ENCODE measurements at places on chromosomes 6 and 20.

GRCh38 chr20:48819821-48820648 lies 7.8 kb downstream of the PREX1 start:
- no peak for DNase-seq

- DNase-seq = no peak
Measured at GRCh38 chr6:111461860-111462259, 21.2 kb downstream of the REV3L start.

GRCh38 chr6:89987830-89988229 lies 93.6 kb downstream of the GJA10 start:
- no peak for DNase-seq

DNA sequence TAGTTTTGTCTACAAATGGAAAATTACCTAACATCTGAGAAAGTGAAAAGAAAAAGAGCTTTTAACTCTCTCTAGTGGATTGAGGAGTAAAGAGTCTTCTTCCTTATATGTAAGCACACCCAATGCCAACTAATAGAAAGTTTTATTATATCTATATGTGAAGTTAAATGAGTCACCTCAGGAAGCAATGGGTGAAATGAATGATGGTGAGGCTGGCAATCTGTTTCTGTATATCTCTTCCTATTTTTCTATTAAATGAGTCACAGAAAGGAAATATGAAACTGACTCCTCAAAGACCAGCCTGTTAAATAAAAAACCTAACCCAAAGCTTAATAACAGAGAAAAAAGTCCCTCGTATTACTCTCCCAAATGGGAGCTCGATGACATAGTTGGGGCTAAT lies 71.3 kb downstream of the OTOR start:
- no peak for DNase-seq

- DNase-seq = no peak
Measured at GRCh38 chr20:48690888-48691287, 136.9 kb downstream of the PREX1 start.

DNA sequence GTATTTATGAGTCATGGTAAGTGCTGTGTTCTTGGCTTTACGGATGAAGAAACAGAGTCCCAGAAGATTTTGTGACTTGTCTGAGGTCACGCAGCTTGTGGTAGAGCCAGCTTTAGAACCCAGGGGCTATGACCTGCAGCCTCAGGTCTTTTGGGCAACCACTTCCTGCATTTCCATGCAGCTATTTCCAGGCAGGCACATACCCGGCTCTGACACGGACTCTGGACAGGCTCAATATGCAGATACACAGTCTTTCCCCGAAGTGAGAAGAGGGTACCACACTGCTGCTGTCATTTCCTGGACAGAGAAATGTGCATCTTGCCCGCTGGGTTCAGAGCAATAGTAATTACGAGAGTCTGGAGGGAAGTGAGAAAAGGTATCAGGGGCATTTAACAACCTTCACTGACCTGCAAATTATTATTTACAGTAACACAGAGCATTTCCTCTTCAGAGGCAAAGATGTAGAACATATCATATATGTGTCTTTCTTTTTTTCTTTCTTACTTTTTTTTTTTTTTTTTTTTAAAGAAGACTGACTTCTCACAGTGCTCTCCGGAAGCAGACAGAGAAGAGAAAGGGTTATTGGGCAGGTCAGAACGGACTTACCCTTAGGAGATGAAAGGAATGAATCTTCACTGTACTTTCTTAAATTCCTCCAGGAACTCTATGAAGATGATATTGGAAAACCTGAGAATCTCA lies 185.1 kb downstream of the CLIC5 start:
- DNase-seq = no peak
